ENCODE measurements at places on chromosomes 7 and 10.

GRCh38 chr10:71345694-71346093, 26.6 kb downstream of the SLC29A3 start:
- DNase-seq = no peak

- no peak for DNase-seq
These were observed 2.0 kb upstream of the WBP1L start for GRCh38 chr10:102741726-102742237.

DNA sequence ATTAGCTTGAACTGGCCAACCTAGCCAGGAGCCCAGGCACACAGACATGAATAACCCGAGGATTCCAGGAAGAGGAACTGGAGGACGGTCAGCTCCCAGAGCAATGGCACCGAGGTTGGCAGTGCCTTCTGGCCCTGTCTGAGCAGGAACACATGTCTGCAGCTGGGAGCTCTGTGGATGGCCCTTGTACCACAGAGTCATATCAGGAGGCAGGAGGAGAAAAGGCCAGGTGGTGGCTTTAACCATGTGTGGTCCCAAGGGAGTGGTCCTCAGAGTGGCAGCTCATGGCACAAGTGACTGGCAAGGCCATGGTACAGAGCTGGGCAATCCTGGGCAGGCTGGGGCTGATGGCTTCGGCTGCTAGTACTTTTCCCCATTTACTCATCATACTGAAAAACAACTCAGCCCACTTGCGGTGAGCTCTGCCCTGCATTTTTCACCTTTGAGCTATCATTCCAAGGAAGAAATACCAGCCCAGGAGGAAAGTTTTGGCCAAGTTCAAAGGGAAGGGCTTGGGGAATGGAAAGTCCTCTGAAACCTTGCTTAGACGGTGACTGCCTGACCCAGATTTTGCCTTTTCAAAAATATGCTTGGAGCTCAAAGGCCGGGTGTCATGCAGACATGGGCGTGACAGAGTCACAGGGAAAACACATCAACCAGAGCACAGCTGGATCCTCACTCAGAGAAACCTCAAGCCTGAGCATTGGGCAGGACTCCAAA, 25.7 kb upstream of the LOXL4 start:
- no peak for DNase-seq

- DNase-seq = no peak
These were observed 79.1 kb downstream of the VTI1A start for GRCh38 chr10:112526139-112526538.

- no peak for DNase-seq
These were observed 6.3 kb upstream of the HGF start for GRCh38 chr7:81776161-81776560.
